Activated T-helper 9 cell treated with anti-CD3 and anti-CD28 coated beads, Interleukin-2, amount 50 U/mL, for 16 hours (primary cell): ENCODE measurements at places on chromosomes 7 and 10.

GRCh38 chr7:82605247-82605864 lies 161.8 kb upstream of the CACNA2D1 start:
- DNase-seq = no peak

- no peak for DNase-seq
Observed at GRCh38 chr7:45623740-45624391, 49.7 kb downstream of the ADCY1 start.

DNA sequence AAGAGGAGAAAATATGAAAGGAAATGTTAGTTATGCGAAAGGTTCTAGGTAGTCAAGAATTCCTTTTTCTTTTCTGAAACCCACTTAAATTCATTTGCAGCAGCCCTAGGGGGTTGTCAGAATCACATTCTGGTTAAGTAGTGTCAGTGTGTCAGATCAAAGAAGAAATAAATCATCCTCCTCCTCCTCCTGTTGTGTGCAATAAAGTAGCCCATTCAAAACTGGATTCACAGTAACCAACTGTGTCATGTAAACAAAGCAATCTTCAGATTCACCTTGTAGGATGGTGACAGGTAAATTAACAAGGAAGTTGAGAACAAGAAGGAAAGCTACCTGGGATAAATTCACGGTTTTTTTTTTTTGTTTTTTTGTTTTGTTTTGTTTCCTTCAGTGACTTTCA lies 127.5 kb downstream of the NSUN6 start:
- no peak for DNase-seq

DNA sequence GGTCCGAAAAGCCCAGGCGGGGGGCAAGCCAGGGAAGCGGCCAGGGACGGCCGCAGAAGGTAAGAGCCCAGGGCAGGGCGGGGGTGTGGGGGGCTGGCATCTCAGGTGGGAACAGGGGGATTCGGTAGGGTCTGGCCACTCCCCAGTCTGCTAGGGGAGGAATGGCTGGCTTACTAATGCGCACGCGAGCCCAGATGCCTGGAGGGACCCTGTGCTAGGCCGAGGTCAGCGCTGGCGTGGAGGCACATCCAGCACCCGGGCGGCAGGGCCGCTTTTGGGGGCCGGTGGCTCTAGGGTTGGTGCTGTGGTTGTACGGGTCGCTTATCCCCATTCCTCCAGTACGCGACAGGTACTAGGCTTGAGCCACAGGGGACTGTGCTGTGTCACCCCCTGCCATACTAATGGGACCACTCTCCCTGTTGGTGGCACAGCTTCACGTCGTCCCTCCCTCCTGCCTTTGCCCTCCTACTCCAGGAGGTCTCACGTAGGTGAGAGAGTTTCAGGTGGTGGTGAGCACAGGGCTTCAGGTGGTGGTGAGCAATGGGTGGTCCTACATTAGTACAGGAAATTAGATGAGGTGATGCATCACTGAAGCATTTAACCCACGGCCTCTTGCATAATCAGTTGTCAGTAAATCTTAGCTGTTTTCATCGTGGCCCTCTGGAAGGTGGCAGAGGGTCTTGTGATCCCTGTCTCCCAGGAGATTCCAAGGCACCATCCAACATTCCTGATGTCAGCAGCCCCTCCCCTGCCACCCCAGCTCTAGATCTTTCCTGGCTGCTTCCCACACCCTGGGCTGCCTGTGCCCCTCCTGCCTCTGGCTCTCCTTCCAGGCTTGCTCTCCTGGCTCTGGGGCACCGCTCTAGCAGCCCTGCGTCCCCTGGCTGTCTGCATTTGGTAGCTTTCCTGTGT lies 971 bp downstream of the AEBP1 start:
- DNase-seq = no peak

- DNase-seq = no peak
Observed at GRCh38 chr7:27152816-27153442, 546 bp upstream of the HOXA3 start.

GRCh38 chr7:114413761-114414155 lies 857 bp upstream of the FOXP2 start:
- no peak for DNase-seq

- no peak for DNase-seq
Observed at GRCh38 chr10:48284002-48284546, 9.6 kb upstream of the FRMPD2 start.

DNA sequence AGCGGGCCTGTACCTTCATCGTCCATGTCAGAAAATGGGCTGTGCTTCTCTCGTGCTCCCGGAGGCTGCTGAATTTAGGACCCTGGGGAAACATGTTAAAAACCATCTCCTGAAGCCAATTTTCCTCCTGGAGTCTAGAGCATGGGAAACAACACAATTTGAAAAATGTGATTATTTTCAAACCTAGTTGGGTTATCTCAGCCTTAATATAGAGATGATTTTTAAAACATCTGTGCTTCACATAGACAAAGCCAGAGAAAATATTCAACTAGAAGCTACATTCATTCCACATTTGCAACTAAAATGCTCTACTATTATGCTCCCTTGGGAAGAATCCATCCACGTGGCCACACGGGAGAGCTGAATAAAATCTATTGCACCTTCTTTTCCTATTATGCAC lies 225.9 kb upstream of the TMEM72 start:
- DNase-seq = no peak

DNA sequence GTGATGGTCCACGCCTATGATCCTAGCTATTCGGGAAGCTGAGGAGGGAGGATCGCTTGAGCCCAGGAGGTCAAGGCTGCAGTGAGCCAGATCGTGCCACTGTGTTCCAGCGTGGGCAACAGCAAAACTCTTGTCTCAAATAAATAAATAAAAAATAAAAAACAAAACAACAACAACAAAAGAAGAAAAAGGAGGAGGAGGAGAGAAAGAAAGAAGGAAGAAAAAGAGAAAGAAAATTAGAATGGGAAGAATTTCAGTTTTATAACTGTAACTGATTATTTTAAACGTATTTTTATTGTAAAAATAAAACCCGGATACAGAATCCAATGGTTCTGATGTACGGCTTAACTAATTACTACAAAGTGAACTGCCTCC lies 37.2 kb upstream of the PSAP start:
- no peak for DNase-seq

- no peak for DNase-seq
Observed at GRCh38 chr10:89985446-89985845, 284.1 kb downstream of the KIF20B start.

GRCh38 chr7:92655346-92655884 lies 65.2 kb upstream of the FAM133B start:
- no peak for DNase-seq

- no peak for DNase-seq
Observed at GRCh38 chr10:71468363-71469094, 71.8 kb downstream of the CDH23 start.

DNA sequence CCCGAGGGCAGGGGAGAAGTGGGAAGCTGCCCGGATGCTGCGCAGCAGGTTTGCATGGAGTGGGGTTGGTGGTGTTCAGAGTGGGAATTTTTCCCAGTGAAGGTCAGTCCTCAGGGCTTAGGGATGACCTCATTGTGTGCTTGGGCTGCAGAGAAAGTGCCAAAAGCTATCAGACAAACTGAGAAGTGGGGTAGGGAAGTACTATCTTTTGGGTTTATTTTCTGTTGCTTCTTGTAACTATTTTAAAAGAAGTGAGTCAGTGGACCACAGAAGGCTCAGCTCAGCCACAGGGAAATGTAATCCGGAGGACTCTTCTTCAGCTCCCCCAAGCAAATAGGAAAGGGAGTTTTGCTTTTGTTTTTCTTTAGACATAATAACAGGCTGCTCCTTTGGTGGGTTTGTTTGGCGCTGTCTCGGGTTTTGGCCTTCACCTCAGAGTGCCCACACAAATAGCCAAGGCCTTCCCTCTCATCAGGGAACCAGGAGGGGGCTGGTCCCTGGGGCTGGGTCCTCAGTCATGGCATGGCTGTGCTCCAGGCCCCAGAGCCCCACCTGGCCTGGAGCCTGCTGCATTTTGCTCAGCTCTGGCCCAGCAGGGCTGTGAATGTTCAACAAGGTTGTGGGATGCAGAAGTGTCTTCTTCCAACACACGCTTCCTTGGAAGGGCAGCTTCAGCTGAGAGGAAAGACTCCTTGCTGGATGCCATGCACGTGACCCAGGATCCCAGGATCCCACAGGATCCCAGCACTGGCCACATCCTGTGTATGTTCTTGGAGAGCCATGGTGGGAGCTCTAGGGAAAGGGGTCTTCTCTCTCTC lies 5.4 kb upstream of the FAM170B start:
- DNase-seq = no peak

- DNase-seq = no peak
Observed at GRCh38 chr7:123665157-123665556, 9.5 kb downstream of the LMOD2 start.

GRCh38 chr10:120506674-120507073 lies 49.6 kb downstream of the PLPP4 start:
- no peak for DNase-seq

- DNase-seq = no peak
Observed at GRCh38 chr7:54898659-54899340, 120.0 kb upstream of the EGFR start.

GRCh38 chr7:123612024-123612423 lies 10.4 kb downstream of the ASB15 start:
- no peak for DNase-seq

GRCh38 chr10:96991313-96991841 lies 159.3 kb downstream of the LCOR start:
- DNase-seq = no peak

GRCh38 chr7:103343332-103343731 lies 1.2 kb downstream of the DNAJC2 start:
- no peak for DNase-seq

DNA sequence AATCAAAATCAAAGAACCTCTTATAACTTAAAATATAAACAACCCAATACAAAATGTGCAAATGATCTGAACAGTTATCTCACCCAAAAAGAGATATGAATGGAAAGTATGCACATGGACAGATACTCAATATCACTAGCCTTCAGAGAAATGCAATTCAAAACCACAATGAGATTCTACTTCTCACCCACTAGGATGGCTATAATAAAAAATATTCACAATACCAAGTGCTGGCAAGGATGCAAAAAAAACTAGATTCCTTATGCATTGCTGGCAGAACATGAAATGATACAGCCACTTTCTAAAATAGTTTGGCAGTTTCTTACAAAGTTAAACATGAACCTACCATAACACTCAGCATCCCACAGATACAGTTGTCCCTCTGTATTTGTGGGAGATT lies 130.1 kb upstream of the LRRN3 start:
- DNase-seq = no peak

GRCh38 chr10:129689671-129690071 lies 222.6 kb downstream of the MGMT start:
- DNase-seq = no peak

GRCh38 chr10:84156768-84157167 lies 16.8 kb upstream of the GPR15LG start:
- DNase-seq = no peak

DNA sequence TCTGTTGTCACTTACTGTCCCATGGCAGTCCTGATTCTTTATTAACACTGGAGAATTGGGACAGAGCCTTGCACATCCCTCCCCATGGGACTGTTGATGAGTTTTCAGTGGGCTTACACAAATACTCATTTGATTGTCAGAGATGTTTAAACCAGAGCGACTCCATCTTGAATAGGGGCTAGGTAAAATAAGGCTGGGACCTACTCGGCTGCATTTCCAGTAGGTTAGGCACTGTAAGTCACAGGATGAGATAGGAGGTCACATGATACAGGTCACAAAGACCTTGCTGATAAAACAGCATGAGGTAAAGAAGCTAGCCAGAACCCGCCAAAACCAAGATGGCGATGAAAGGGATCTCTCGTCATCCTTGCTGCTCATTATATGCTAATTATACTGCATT lies 47.6 kb upstream of the JCAD start:
- DNase-seq = no peak

DNA sequence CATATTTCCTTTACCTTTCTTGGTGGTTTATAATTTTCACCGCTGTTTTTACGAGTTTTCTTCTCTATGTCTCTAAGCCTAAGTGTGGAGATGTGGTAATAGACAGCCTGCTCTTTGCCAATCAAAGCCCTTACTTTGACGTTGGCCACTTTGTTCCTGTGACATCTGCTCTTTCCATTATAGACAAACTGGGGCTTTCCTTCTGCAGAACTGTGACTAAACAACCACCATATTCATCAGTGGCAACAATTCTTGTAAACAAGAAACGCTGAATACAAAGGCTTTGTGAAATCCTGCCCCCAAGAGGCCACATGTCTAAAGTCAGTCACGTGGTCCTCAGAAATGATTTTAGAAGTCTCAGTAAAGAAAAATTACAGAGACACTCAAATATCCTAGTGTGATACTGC lies 59.6 kb upstream of the CAPZA2 start:
- DNase-seq = no peak

GRCh38 chr7:128827248-128827958 lies 2.8 kb upstream of the FLNC start:
- DNase-seq = no peak

DNA sequence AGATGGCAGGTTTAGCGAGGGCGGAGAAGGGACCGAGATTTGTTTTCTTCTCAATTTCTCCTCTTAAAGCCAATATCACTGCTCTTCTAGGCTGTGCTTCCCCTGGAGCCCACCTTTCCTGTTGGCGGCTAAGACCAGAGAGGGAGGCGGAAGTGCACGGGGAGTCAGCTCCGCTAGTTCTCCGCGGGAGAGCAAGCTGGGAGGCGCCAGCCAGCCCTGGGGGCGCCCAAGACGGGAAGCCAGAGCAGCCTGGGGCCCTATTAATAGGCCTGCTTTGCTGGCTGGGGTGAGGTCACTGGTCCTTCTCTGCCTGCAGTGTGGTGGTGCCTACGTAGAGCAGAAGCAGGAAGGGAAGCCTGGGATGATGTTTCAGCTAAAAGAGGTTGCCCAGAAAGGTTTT lies 61.6 kb downstream of the LSM5 start:
- DNase-seq = no peak

- no peak for DNase-seq
Observed at GRCh38 chr10:83862723-83863122, 276.6 kb upstream of the GHITM start.

DNA sequence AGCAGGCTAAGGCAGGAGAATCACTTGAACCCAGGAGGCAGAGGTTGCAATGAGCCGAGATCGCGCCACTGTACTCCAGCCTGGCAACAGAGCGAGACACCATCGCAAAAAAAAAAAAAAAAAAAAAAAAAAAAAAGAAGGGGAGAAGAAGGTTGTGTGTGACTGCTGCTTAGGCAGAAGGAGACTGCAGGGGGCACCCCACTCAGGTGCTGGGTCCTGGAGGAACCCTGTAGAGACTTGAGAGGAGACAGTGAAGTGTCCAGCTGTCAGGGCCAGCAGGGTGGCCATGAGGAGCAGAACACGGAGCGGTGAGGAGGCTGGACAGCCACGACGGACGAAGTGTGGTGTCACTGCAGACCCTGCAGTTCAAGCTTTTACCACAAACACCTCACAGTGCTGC lies 99.0 kb upstream of the NMT2 start:
- DNase-seq = no peak

- DNase-seq = no peak
Observed at GRCh38 chr10:35927990-35928488, 285.9 kb upstream of the FZD8 start.
